ENCODE measurements at places on chromosomes 6 and 20.
A peak's percentile ranks its signal among the peaks of the same experiment; 100 is the strongest.

DNA sequence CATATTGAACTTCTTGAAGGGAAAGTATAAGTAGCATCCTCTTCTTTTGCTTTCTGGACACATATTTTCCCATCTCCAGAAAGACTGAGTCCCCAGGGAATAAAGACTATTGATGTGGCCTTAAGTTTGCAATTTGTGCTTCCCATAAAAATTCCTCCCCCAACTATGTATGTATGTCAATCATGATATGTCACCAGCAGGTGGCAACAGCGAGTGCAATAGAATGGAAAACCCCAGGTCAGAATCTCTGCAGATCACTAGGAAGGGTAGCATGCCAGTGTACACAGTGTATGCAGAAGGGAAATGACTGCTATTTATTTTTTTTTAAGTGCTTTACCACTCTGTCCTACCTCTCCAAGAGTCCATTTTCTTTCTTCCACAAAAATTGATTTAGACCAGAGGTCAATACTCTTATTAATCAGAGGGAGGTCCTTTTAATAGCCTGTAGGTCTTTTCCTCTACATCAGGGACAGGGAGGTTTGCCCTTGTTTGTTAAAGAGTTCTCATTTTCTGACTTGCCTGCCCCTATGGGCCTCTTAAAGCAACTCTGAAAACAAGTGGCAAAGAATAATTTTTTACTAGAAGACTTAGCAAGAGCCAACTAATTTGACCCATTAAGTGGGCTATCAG lies 61.4 kb downstream of the BMP2 start:
- no peak overlapping the region for H3K27ac ChIP-seq
- H3K4me1 ChIP-seq, result no peaks in the 10 kb centered on the region
- no peaks in the 10 kb centered on the region for H3K27me3 ChIP-seq
- DNase-seq, result peak; percentile 15
- no peak overlapping the region for H3K4me3 ChIP-seq

- no peaks in the 10 kb centered on the region for H3K36me3 ChIP-seq
- no peaks in the 10 kb centered on the region for H3K4me1 ChIP-seq
- no peaks in the 10 kb centered on the region for H3K27me3 ChIP-seq
- no peak overlapping the region for H3K27ac ChIP-seq
Measured at GRCh38 chr6:1244941-1245340, 67.0 kb upstream of the FOXQ1 start.

- H3K4me3 ChIP-seq, result peak overlapping the region; percentile 0
- DNase-seq, result no peak
- H3K27me3 ChIP-seq, result no peaks in the 10 kb centered on the region
- no peaks in the 10 kb centered on the region for H3K4me1 ChIP-seq
- no peaks in the 10 kb centered on the region for H3K36me3 ChIP-seq
- no peak overlapping the region for H3K27ac ChIP-seq
Measured at GRCh38 chr20:57546956-57547649, 13.8 kb upstream of the PCK1 start.

GRCh38 chr6:119848696-119849095 lies 499.1 kb upstream of the MAN1A1 start:
- no peaks in the 10 kb centered on the region for H3K4me1 ChIP-seq
- H3K4me3 ChIP-seq, result no peak overlapping the region
- H3K36me3 ChIP-seq, result no peaks in the 10 kb centered on the region
- H3K27me3 ChIP-seq, result no peaks in the 10 kb centered on the region
- DNase-seq, result no peak

DNA sequence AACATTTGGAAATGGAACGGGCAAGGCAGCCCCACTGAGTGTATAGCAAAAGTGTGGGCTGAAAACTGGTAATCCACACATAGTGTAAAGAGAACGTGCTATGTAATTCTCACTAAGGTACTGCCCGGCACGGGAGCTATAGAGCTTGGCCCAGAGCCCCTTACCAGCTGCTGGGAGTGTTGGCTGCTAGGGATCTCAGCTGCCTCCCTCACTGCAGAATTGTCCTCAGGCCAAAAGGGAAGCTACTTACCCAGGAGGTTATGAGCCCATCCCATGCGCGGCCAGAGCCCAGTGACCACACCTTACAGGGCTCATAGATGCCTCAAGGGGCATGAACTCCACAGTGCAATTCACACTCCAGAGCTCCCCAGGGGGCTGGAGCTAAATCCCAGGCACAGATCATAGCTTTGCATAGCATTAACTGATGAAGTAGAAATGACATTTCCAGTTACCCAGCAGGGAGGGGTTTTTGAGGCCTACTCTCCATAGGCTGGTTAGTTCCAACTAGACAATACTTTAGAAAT lies 56.8 kb downstream of the LINC00237 start:
- no peak overlapping the region for H3K27ac ChIP-seq
- DNase-seq, result no peak
- no peaks in the 10 kb centered on the region for H3K27me3 ChIP-seq
- H3K4me3 ChIP-seq, result no peak overlapping the region

DNA sequence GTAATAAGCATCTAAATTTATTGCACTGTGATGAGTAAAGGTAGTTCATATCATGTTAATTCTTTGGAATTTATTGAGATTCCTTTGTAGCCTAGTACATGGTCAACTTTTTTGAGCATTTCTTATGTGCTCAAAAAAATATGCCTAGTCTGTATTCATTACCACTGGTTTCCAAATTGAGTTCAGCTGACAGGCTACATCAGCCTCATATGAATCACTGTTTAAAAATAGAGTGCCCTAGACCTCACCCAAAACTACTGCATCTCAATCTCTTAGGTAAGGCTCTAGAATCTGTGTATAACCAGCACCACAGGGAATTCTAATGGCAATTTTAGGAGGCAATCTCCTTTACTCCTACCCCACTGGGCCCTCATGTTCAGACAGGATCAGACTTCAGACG lies 16.7 kb upstream of the FOXF2 start:
- peaks cover 12% of the 10 kb centered on the region for H3K27me3 ChIP-seq
- no peak for DNase-seq
- no peak overlapping the region for H3K4me3 ChIP-seq
- H3K27ac ChIP-seq, result no peak overlapping the region

DNA sequence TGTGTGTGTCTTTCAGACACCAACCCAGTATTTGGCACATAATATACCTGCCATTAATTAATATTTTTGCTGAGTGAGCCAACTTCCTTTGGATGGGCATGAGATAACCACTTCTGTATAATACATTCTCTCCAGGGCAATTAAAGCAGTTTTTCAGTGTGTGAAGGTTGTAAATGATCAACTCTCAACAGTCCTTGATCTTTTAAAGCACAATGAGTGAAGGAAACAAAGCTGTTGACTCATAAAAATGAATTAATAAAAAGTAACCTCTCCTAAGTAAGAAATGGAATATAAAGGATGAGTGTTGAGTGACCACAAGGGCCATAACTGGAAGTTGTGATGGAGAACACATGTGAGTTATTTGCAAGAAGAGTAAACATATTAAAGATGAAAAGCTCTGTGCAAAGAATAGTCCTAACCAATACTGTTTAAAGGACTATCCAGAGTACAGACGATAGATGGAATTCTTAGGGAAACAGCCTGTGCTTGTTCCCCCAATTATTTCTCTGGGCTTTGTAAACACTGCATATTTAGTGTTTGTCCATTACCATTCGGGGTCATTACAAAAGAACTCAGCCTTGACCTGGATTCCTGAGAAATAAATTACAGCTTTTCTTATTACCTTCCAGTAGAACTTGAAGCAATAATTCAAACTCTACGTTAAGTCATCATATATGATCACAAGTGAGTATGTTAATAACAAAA lies 446.2 kb downstream of the PLCB1 start:
- no peak overlapping the region for H3K27ac ChIP-seq
- H3K36me3 ChIP-seq, result no peaks in the 10 kb centered on the region
- H3K4me3 ChIP-seq, result no peak overlapping the region

DNA sequence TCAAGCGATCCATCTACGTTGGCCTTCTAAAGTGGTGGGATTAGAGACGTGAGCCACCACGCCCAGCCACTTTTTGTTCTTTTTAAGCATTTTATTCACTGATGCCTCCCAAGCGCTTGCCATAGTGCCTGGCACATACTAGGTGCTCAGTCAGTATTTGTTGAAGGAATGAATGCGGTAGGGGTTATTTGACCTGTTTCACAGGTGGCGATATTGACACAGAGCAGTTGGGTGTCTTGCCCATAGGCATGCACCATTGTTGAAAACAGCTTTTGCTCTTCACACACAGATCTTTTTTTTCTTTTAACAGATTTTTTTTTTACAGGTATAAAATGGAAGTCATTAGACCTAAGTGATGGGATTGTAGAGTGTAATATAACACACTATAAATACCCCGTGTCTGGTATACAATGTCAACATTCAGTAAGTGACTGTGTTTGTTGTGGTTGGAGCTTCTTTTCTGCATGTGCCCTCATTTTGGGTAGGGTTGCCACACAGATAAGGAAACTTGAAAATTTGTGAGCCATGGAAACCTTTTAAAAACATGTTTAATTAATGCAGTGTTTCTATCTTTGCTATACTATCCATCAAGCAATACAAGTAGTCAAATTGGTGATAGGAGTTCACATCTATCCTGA lies 24.8 kb downstream of the RREB1 start:
- H3K36me3 ChIP-seq, result peaks cover 2% of the 10 kb centered on the region
- H3K4me1 ChIP-seq, result peaks cover 10% of the 10 kb centered on the region
- H3K27me3 ChIP-seq, result no peaks in the 10 kb centered on the region
- no peak overlapping the region for H3K27ac ChIP-seq

DNA sequence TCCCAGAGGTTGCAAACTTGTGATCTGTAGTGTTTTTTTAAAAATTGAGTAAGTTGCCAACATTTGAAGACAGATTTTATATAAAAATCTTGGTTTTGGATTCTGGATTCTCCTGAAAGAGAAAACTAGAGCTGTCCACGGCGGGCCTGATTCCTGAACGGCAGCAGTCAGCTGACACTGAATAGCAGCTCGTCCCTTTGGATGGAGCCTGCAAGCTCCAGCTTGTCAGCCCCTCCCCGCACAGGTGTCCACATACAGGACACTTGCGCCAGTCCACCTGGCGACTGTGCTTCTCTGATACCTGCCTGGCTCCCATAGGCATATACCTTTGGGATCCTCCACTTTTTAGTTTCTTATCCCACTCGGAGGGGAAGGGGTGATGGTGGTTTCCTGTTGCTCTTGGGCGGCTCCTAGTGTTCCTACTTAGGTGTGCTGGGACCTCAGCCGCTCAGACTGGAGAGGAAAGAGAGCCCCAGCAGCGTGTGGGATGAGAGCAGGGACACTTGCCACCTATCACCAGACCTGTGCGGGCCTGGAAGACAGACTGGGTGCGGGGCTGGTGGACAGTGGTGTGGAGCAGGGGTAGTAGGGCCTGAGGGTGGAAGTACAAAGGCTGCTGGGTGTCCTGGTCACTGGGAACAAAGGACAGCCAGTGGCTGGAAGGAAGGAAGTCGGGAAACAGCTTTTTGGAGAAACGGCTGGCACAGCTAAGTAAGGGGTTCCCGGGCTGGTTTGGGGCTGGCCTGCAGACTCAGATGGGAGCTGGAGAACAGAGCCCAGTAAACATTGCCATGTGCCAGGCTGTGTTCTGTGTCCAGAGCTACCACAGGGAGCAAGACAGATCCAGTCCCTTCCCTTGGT lies 18.3 kb downstream of the GHRH start:
- no peaks in the 10 kb centered on the region for H3K4me1 ChIP-seq
- H3K36me3 ChIP-seq, result peaks cover 29% of the 10 kb centered on the region
- no peaks in the 10 kb centered on the region for H3K27me3 ChIP-seq
- H3K27ac ChIP-seq, result no peak overlapping the region
- no peak for DNase-seq

- H3K36me3 ChIP-seq, result no peaks in the 10 kb centered on the region
- H3K4me3 ChIP-seq, result no peak overlapping the region
- H3K27me3 ChIP-seq, result no peaks in the 10 kb centered on the region
- no peaks in the 10 kb centered on the region for H3K4me1 ChIP-seq
- DNase-seq, result no peak
Measured at GRCh38 chr6:100084991-100085364, 91.0 kb upstream of the MCHR2 start.

- no peak overlapping the region for H3K27ac ChIP-seq
- H3K27me3 ChIP-seq, result no peaks in the 10 kb centered on the region
- H3K4me3 ChIP-seq, result no peak overlapping the region
Measured at GRCh38 chr20:19396460-19397081, 184.1 kb downstream of the SLC24A3 start.

DNA sequence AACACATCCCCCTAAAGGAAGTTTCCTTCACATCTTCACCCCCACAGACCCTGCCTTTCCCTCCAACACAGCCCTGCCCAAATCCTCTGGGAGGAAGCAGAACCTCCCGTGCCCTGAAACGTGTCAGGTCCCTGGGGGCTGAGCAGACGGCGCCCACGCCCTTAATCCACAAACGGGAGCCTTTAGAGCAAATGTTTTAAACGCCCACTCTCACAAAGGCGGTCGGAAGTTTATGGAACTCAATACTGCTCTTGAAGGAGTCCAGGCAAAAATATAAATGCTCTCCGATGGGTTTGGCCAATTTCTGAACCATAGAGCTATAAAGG lies 237.1 kb upstream of the AFDN start:
- no peaks in the 10 kb centered on the region for H3K4me1 ChIP-seq
- no peak for DNase-seq
- H3K4me3 ChIP-seq, result no peak overlapping the region
- no peak overlapping the region for H3K27ac ChIP-seq
- H3K27me3 ChIP-seq, result no peaks in the 10 kb centered on the region

GRCh38 chr6:154805288-154805911 lies 72.2 kb downstream of the SCAF8 start:
- H3K36me3 ChIP-seq, result peaks cover 6% of the 10 kb centered on the region
- no peak overlapping the region for H3K27ac ChIP-seq
- no peaks in the 10 kb centered on the region for H3K4me1 ChIP-seq
- peak; percentile 54 for DNase-seq
- no peaks in the 10 kb centered on the region for H3K27me3 ChIP-seq

GRCh38 chr6:33768644-33769120 lies 20.2 kb downstream of the LEMD2 start:
- H3K36me3 ChIP-seq, result peaks cover 18% of the 10 kb centered on the region
- no peak overlapping the region for H3K27ac ChIP-seq
- H3K4me3 ChIP-seq, result no peak overlapping the region
- peaks cover 14% of the 10 kb centered on the region for H3K4me1 ChIP-seq

DNA sequence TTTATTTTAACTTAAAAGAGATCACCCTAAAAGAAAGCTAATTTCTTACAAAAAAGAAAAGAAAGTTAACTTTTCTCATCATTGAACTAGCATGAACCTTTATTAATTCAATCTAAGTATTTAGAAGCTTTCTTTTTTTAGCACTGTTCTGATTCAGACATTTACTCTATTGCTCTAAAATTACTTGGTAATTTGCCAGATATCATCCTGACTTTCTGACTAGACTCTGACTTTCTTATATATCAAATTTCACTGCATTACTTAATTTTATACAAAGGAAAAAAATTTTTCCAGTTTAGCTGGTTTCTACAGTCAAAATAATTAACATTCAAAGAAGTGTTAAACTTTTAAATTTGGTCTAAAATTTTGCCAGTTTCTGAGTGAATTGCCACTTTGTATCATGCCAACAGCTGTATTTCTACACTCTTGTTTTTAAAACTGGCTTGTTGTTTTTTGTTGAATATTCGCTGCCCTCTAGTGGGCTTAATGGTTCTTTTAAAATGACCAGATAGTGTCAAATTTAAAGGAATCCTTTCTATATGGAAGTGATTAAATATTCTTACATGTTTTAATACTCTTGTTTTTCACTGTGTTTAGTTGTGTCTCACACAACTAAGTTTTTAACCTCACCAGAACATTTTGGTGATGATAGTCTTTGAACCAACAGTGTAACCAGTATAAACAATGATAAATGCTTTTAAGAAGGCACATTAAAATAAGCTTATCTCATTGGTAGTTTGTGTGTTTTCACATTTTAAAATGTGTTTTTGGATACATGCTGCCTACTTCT lies 102.0 kb downstream of the POPDC3 start:
- no peak overlapping the region for H3K4me3 ChIP-seq
- H3K27ac ChIP-seq, result no peak overlapping the region
- no peaks in the 10 kb centered on the region for H3K27me3 ChIP-seq

GRCh38 chr6:94254689-94255088 lies 835.3 kb upstream of the EPHA7 start:
- no peaks in the 10 kb centered on the region for H3K27me3 ChIP-seq
- H3K4me3 ChIP-seq, result no peak overlapping the region
